ENCODE measurements at places on chromosomes 7 and 10.
A peak's percentile ranks its signal among the peaks of the same experiment; 100 is the strongest.

- DNase-seq: peak; percentile 58
Measured at GRCh38 chr10:6445671-6446316, 134.3 kb downstream of the PRKCQ start.

DNA sequence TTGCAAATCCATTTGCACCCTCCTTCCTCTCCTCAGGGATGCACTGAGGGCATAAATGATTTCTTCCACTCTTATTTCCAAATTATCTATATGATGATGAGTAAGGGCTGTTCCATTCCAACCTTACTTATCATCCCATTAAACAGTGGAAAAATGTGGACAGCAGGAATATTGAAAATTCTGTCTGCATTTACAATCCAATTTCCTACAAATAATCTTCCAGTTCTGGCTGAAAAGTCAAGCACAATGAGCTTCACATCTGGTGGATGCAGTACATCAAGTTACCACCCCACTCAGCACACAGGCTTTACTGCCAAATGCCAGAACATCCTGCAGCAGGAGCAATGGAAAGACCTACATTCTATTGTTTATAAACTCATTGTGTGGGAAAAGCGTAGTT lies 345.0 kb upstream of the STEAP1 start:
- no peak for DNase-seq

DNA sequence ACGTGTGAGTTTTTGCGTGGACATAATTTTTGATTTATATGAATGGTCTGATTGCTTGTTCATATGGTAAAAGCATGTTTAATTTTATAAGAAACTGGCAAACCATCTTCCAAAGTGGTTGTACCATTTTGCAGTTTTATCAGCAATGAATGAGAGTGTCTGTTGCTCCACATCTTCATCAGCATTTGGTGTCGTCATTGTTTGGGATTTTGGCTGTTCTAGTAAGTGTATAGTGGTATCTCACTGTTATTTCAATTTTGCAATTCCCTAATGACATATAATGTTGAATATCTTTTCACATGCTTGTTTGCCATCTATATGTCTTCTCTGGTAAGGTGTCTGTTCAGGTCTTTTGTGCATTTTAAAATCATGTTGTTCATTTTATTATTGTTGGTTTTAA lies 13.2 kb upstream of the PLCE1 start:
- DNase-seq: no peak

- DNase-seq: no peak
Measured at GRCh38 chr7:42198296-42198695, 38.7 kb downstream of the GLI3 start.

DNA sequence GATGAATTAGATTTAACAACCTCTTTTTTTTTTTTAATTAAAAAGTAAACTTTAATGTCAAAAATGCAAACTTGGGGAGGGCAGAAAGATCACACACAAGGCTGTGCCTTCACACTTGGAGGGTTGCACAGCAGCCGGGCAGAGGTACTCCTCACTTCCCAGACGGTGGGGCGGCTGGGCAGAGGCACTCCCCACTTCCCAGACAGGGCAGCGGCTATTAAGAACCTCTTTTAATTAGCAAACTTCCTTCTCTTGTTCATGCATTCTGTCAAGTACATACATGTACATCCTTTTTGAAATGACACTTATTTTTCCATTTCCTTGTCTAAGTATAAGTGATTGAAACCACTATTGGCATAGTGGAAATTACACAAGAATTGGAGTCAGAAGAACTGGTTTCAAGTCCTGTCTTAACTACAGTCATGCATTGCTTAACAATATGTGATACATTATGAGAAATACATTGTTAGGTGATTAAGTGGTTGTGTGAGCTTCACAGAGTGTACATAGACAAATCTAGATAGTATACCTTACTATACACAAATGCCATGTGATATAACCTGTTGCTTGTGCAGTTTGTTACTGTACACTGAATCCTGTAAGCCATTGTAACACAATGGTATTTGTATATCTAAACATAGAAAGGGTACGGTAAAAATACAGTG lies 26.5 kb downstream of the BTRC start:
- DNase-seq: no peak

DNA sequence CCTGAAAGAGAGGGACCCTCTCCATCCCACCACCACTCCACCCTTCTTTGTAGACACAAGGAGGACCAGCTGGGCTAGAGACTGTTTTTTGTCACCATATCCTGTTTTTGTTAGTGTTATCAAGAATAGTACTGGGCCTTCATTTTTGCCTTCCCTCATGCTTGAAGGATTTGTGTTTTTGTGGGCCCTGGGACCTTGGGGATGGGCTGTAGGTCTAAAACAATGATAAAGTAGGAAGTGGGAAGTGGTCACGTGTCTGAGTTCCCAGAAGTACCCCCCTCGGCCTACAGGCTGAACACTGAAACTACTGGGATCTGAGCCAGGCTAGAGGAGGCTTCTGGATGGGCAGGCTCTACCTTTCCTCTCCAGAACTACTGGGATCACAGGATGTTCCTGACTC lies 8.9 kb downstream of the AGFG2 start:
- no peak for DNase-seq

DNA sequence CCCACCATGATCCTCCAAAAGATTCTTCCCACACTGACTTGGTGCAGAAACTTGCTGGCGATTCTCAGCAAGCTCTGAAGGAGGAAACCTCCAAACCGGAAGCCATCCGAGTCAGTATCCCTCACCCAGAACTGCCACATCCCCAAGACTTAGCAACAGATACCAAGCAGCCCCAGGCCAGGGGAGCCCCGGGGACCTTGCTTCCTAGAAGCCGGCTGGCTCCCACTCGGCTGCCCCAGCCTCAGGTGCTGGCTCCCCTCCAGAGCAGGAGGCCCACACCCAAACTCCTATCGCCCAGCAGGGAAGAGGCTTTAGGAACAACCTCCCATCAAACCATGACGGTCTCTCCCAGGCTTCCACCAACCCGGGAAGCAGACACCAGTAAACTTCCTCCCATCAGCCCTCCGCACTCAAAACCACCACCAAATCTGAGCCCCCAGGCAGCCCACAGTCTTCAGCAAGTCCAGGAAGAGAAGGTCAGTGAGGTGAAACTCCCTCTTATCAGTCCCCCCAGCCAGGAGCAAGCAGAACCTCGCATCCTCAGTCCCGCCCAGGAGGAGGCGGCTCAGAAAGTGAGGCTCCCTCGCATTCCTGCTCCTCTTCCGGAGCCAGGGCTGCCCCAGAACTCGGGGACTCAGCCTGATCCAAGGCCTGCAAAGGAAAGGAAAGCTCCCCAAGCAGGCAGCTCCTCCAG lies 82.3 kb downstream of the LRGUK start:
- DNase-seq: no peak

DNA sequence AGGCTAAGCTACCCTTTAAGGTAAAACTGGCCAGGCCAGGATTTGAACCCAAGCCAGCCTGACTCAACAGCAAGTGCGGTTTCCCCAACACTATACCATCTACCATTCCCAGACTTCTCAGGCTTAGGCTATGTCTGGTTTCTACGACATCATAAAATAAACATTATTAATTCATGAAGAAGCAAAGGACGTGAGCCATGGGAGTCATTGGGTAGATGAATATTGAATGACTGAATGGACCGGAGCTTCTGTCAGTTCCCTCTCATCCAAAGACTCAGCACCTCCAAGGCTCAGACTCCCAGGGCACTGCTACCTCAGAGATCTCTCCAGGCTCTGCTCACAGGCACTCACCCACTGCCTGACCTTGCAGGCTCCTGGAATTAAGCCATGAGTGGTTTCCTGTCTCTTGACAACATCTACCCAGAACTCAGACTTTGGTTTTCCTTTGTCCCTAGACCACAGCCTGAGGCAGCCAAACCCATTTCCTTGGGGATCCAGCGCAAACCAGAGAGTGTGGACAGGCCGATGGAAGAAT lies 64.6 kb upstream of the STEAP1B start:
- no peak for DNase-seq

GRCh38 chr10:72322280-72323058 lies 32.2 kb downstream of the DNAJB12 start:
- DNase-seq: no peak

DNA sequence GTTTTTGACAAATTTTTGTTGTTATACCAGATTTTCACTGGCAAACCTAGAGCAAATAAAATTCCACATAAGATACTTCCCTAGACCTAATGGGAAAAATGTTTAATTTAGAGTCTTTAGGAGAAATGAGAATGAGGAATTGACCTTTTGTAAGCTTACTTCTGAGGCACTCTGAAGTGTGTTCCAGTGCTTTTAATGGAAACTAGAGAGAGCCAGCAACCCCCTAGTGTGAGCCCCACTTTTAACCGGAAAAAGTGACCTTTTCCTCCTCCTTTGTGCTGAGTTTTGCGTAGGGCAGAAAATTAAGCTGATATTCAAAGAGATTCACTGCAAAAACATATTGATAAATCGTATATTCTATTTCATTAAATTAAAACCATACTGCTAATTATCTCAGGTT lies 5.2 kb downstream of the IKZF1 start:
- peak; percentile 36 for DNase-seq

DNA sequence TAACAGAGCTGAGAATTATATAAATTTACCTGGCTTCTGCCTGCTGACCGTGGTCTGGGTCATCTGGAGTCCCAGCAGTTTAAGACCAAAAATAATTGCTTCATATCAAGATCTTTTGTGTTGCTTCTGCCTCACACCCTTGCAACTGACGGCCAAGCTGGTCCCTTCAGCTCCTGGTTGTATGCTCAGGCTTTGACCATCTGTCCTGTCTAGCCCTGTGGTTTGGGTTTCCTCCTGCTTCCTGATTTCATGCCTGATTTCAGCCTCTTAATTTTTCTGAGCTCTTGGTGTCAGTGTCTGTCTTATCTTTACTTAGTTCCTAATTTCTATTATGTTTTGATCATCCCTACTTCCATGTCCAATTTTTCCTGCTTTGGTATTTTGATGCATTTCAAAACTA lies 87.9 kb upstream of the PLXDC2 start:
- DNase-seq: no peak

GRCh38 chr7:120201290-120201689 lies 71.7 kb upstream of the KCND2 start:
- no peak for DNase-seq

DNA sequence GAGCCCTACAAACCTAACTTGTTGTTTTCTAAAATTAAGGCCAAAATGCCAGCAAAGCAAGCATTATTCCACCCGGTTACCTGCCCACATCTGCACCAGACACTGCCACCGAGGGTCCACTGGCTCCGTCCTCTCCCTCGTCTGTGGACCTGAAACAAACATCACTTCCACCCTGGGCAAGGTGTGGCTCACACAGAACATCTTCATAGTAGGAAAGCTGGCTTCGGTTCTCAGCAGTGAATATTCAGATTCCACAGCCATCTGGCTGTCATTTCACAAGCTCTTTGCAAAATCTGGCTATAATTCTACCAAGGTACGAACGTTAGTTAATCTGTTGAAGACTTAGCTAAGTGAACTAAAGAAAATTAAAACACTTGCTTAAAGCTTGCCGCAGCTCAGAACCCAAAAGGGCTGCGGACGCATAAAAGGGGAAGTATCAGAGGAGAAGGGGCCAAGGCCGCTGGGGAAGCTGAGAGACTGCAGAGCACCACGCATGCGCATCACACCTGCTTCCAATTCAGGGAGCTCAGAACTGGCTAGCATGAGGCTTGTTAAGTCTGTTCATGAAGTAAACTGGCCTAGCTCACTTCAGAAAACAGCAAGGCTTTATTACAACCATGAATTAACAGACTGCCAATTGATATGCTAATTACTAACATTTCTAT lies 46.1 kb downstream of the PTPRN2 start:
- peak; percentile 45 for DNase-seq

- DNase-seq: no peak
Measured at GRCh38 chr7:86149024-86149665, 494.6 kb upstream of the GRM3 start.

- no peak for DNase-seq
Measured at GRCh38 chr10:2918489-2918888, 148.9 kb upstream of the PFKP start.

GRCh38 chr7:2012981-2013380 lies 219.8 kb downstream of the MAD1L1 start:
- no peak for DNase-seq

- peak; percentile 52 for DNase-seq
Measured at GRCh38 chr10:100878291-100878910, 34.4 kb upstream of the SLF2 start.

DNA sequence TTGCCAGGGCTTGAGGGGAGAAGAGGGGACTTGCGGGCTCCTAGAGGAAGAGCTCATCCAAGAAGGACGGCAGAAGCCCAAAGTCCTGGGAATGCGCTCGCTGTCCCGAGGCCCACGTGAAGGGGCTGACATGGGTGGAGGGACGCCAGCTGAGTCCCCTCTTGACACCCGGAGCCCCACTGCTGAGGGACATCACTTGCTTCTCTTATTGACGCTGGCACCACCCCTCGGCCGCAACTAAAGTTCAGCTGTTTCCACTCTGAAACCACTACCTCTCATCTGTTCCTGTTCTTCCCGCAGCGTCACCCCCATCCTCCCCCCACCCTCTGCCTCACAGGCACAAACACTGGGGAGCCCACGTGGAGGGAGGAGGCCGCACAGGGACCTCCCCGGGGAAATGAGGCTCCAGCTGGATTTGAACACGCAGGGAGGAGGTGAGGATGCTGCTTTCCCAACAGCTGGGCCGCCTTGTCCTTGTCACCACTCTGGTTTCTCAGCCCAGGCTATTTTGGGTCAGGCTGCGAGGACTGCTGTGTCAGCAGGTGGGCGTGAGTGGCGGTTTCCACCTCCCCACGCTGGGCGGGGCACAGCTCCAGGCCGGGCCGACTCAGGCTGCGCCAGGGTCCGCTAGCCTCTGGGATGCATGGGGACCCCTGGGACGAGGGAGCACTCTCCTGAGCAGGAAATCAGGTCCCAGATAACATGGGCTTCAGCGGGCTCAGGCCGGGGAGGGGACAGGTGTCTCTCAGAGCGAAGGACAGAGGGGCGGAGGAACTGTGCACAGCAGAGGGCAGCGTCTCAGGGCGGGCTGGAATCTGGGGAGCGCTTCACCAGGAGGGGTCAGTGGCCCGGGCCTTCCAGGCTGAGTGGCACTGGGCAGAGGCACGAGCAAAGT lies 156.3 kb downstream of the ZNF248 start:
- no peak for DNase-seq

DNA sequence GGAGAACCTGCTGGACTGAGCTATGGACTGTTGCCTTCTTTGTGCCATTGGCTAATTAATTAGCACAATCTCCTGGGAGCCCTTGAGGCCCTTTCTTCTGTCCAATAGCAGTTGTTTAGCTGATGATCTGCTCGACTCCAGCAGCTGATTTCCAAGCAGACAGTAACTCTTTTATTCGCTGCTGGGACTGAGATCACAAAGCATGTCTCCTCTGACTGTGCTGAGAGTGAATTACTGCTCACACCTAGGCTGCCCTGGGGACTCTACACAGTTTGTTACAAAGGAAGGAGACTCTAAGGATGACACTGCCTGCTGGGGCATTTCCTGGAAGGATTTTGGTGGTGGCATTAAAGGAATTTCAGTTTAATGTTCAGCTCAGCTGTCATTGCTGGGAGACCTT lies 31.4 kb downstream of the CASP7 start:
- no peak for DNase-seq

- no peak for DNase-seq
Measured at GRCh38 chr10:63396133-63396761, 69.5 kb downstream of the JMJD1C start.

GRCh38 chr7:142024547-142024946 lies 28.9 kb downstream of the MGAM start:
- DNase-seq: no peak

- DNase-seq: no peak
Measured at GRCh38 chr10:113499806-113500205, 53.0 kb upstream of the HABP2 start.
